ENCODE measurements at places on chromosomes 5 and 9.
A peak's percentile ranks its signal among the peaks of the same experiment; 100 is the strongest.

DNA sequence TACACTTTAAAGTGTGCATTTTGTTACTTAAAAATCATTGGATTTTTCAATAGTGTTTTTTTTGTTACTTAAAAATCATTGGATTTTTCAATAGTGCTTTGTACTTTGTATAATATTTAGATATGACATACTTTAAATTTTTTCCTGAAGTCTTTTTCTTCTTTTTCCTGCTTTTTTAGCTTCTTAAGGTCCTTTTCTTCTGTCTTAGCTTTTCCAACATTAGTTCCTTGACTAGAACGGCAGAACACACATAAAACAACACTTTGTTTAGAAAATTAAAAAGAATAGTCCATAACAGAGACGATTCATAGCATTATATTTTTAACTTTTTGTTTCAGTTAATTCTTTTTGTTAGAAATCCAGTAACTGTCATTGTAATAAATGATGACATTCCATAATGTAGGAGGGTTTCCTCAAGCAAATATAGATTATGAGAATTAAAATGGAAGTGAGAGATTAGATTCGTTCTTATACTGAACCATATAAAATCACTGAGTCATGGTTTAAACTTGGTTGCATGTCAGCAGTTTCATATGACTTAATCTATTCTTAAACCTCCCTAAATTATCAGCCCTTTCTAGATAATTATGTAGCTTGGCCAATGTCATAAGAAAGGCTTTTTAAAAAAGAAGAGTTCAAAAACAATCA, 45.3 kb upstream of the RICTOR start:
- DNase-seq, result no peak

DNA sequence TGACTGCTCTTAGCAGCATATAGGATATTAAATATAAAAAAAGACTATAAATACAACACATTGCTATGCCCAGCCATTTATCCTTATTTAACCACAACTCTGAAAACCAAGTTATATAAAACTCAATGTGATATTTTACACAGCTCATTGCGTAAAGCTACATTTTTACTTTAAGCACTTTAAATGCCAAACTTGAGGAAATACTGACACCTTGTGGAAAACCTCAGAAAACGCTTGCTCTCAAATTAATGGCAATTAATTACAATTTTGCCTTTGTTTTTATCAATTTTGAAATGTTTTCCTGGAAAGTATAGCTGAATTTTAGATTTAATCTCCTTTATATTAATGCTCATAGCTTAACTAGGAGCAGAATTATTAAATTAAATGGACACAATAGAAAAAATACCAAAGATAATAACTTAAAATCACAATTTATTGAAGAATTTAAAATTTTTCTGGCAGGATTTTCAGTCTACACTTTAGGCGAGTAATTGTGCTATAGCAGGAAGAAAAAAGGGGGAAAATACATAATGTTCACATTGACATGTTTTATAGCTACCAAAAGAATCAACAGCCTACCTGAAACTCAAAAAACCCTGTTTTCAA, 25.2 kb upstream of the PLAC8L1 start:
- DNase-seq, result peak; percentile 11

- DNase-seq, result no peak
Measured at GRCh38 chr5:93343570-93343969, 237.4 kb downstream of the NR2F1-AS1 start.

DNA sequence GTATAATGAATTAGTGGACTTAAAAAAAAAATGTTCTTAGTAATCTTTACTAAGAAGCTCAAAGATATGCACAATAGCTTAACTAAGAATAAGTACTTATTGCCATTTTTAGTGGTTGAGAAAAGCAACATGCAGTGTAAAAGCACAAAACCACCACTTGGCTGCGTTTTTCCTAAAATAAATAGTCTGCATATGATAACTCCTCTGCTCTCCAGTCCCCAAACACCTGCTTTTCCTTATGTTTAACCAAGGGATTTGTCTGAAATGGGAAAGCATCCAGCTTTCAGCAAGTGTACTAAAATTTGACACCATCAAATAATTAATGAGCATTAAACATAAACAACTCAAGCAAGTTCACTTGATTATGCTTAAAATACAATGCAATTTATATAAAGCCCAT, 41.4 kb downstream of the PSIP1 start:
- DNase-seq, result no peak
